ENCODE measurements at places on chromosomes 5 and 9.

DNA sequence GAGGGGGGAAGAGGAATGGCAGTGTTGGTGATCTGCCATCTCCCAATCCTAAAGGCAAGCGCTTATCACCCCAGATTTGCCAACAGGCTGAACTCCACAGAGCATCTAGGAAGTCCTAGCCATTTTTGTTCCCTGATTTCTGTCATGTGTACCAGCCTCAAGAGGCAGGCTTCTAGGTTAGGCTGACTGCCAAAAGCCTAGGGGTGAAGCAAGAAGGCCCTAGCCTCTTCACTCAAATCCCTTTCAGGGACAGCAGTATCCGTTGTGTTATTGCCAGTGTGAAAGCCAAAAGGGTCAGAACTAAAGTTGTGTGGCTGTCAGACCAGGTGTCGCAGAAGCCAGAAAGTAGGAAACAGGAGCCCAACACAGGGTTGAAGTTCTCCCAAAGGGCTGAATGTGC lies 14.7 kb downstream of the IGIP start:
- no peak for DNase-seq

GRCh38 chr5:35618304-35618636 lies 607 bp downstream of the SPEF2 start:
- no peak for DNase-seq

GRCh38 chr5:165149431-165149830 lies 1644.0 kb downstream of the MAT2B start:
- no peak for DNase-seq

DNA sequence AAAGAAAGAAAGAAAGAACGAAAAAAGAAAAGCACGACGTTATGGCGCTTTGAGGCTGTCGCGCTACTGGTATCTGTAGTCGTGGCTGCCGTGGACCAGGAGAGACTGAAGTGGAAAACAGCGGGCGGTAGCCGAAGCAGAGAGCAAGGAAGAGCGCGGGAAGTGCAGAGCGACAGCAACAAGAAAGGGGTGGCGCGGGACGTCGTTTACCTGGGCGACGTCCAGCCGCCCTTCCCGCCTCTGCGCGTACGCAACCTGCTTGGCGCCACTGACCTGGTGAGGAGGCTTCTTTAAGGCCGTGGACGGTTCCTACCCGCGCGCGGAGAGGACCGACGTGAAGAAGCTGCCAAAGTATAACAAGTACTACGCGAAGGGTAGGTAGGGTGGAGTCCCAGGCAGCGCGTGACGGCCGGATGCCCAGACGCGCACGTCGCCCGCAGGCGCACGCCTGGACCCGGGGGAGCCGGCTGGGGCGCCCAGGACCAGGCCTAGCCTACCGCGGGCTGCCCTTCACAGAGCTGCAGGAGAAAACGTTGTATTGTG lies 15.4 kb downstream of the CCL28 start:
- DNase-seq, result no peak

DNA sequence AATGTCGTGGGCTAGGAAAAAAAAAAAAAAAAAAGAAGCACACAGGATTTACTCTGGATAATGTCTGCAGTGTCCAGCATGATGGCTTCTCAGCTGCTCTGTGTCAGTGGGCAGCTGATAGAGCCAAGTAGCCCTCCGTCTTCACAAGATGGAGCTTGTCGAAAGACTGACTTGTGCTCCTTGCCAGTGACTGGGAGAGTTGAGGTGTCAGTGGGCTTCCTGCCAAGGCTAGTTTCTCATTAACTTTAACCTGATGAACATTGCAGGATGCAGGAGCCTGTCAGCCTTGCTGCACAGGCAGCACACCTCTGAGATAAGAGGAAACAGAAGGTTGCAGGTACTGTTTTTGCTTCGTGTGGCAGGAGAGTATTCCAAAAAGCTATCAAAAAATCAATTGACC lies 171.4 kb upstream of the SGCD start:
- DNase-seq, result peak; percentile 24

DNA sequence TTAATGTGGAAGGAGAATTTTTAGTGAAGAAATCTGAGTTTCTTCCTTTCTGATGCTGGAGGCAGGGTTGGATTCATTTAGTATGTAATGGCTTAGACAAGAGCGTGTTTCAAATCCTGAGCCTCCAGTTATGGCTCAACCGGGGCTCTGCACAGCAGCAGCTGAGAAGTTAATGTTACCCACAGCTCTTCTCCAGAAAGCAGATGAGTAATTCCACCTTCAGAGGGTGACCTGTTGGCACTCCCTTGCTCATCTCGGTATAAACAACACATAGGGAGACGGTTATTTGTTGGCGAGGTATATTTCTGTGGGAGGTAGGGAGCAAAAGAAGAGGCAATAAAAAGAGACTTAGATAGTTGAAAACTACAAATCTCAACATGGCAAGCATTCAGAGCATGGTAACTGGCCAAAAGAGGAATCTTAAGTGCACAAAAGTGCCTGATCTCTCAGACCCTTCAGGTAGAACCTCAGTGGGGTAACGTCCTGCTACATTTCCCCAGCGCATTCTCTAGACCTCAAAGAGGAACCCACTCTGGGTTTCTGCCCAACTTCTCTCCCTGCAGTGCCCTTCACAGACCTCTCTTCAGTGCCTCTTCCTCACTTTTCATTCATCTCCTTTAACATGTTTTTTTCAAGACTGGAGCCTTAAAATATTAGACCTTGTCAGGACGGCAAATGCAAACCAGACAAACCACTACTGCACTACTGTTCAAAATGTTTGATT lies 417.5 kb upstream of the ADAMTSL1 start:
- DNase-seq, result no peak

- DNase-seq, result no peak
These were observed 16.5 kb upstream of the TMED9 start for GRCh38 chr5:177575488-177575887.

DNA sequence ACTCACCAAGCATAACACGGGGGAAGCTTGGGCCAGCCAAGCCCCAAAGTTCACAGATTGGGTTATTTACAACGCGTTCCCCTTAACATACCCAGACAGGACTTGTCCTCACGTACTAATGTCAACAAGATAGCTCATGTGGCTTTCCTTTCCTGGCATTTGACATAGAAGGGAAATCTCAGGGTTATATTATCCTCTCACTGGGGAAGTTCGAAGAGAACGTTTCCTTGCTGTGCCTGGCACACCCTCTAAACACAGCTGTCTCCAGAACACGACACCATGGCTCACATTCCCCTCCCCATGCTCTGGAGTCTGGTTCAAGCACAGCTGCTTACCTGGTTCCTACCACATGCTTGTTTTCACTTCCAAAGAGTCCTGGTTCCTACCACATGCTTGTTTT lies 46.8 kb upstream of the OTULINL start:
- peak; percentile 8 for DNase-seq

DNA sequence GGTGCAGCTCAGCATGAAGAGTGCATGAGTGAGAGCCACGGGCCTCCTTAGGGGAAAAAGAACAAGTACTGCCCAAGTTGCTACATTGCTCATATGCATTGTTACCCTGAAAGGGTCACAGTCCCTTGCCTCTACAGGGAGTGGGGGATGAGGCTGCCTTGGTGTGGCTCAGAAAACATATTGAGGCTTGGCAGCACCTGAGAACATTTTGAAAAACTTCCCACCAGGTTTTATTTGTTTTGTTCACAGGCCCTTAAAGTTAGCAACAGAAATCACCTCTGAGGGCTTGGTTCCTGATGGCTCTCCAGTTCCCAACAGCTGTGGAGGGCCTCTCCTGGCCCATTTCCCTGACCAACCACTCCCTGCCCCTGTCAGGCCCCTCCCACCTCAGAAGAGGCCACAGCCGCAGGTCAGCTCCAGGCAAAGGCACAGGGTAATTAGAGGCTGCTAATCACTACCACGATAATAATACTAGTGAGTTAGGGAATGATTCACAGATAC lies 90.7 kb upstream of the ADRA1B start:
- DNase-seq, result no peak

DNA sequence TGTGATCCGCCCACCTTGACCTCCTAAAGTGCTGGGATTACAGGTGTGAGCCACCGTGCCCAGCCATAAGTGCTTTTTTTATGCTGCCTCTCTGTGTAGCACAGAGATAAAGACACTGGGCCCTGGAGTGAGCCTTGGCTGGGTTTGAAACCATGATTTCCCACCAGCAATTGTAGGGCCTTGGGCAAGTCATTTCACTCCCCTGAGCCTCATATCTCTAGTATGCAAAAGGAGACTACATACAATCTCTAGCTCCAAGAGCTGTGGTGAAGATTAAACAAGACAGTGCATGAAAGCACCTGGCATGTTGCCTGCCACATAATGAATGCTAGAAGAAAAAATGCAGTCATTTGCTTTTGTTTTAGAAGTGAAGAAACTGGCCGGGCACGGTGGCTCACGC lies 3.9 kb downstream of the FABP6 start:
- DNase-seq, result no peak

DNA sequence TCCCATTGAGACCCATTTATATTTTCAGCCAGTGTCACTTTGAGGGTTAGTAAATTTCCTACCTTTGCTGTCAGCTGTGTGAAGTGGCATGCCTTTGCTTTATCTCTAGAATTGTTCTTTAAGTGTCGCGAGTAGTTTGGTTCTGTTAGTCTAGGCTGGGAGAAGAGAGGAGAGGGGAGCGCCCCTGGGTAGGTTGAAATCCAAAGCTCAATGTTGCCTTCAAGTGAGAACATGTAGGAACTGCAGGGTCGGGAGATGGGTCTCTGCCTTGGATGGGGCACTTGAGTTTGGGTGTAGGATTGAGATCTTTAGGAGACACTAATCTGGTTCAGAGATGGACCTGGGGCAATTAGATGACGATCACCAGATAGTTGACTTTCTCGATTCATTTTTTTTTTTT lies 46.3 kb downstream of the STC2 start:
- no peak for DNase-seq

DNA sequence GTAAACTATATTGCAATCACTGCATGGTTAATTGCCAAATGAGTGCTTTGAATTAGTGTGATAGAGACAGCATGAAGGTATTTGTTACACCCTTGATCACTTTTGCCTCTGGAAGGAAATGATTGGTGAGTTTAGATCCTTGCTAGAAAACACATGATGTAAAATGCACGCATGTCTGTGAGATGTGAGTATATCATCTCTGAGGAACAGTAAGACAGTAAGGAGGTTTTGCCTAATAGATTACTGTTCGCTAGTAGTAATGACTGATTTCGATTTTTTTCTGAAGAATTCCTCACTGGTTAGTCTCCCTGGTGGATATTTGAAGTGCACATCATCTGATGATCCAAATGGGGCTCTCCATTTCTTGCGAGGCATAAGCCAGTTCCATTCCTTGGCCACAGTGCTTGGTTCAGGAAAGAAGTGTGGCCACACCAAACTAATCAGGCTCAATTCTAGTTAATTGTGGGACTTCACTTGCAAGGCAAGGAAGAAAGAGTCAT lies 156.4 kb upstream of the ADRA1B start:
- no peak for DNase-seq

GRCh38 chr5:112574536-112574935 lies 155.5 kb upstream of the EPB41L4A start:
- DNase-seq, result no peak

- no peak for DNase-seq
These were observed 18.1 kb downstream of the CCNH start for GRCh38 chr5:87394411-87395165.

DNA sequence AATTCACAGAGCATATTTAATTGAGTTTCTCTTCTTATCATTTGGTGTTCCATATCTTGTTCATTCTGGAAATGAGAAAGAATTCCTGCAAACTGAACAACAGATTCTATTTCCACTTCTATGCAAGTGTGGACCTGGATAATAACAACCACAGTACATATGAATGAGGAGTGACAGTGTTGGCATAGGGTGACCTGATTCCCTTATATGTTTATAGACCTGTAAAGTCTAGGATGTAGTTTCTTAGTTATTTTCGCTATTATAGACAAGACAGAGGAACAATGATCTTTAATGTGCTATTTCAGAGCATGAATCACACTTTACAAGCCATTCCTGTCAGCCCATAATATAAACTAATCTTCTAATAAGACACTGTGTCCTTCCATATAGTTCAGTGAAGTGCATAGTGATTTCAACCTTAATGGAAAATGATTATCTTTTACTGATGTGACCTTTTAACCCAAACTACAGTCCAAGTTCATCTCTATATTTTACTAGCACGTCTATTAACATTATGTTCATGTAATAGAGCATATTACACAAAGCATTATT lies 88.2 kb upstream of the FAM174A start:
- no peak for DNase-seq

DNA sequence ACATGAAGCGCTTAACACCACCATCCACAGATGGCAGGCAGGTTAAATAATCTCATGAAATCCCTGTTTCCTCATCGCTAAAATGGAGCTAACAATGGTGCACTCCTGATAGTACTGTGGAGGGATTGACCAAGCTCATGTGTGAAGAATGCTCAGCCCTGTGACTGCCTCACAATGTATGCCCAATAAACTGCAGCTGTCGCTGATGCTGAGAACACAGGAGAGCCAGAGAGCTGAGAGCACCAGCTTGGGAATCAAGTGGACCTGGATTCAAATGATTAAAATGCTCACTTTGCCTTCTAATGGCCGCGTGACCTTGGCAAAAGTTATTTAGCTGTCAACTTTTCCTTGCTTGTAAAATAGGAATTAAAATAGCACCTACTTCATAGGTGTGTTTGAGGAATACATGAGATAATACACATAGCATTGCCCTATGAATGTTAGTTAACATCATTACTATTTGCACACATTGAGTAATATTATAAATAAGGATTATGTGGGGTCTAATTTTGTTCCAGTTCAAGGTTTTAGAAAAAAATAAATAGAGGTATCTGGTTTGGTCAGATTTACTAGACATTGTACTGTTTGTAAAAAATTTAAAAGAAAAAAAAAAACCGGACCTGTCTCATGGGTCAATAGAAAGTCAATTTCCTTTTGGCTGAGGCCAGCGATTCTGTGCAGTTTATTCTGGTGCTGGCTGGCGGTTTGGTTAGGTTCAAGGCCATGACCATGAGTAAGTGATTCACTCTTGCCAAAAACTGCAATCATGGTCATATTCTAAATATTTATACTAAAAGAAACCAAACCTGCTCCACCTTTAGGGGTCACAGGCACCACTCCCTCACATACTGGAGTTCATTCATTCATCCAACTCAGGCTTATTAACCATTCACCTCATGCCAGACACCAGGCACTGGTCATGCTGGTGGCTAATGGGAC lies 101.3 kb downstream of the SH3TC2 start:
- DNase-seq, result no peak

GRCh38 chr5:145976431-145977155 lies 40.2 kb downstream of the SH3RF2 start:
- DNase-seq, result no peak

DNA sequence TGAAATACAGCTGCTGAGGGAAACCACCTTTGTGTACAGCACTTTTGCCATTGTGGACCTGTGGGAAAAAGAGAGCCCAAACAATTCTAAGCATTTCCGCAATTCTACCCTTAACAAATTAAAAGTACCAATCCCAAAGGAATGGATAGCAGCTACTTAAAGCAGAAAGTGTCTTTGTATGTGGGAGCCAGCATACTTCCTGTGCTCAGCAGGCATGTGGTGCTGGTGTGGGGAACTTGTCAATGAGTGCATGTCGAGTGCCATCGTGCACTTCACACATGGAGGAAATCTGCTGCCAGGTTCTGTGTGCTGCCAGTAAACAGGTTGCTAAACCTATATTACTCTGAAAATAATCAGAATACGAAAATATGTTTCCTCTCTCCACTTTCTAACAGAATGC lies 399.0 kb downstream of the LRRC70 start:
- DNase-seq, result no peak

- DNase-seq, result no peak
These were observed 59.8 kb downstream of the SYK start for GRCh38 chr9:90861380-90861779.

- no peak for DNase-seq
These were observed 131.1 kb downstream of the FOXD1 start for GRCh38 chr5:73317523-73317922.

Measured in right renal pelvis (tissue), 4 donors.